T1000 (cell line): ENCODE measurements at places on chromosomes 6 and 20.

- DNase-seq, result no peak
These were observed 126.5 kb downstream of the AFG1L start for GRCh38 chr6:108421366-108421765.

GRCh38 chr6:15255481-15255880, 9.6 kb downstream of the JARID2 start:
- DNase-seq, result no peak

GRCh38 chr6:142874676-142875075, 70.3 kb downstream of the HIVEP2 start:
- DNase-seq, result no peak

DNA sequence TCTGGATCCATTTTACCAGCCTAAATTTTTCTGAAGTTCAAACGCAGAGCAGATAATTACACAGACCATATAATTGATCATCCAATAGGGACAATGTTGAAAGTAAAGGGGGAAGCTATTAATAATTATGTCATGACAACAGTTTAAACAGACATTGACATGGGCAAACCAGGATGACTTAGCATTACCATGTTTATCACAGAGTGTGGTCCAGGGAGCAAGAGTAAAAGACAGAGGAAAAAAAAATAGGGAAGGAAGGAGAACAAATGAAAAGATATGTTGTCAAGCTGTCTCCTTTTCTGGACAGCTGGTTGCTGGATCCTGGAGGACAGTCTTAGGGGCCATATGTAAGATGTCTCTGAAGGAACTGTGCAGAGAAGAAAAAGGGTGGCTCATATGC, 69.4 kb upstream of the FBXL4 start:
- no peak for DNase-seq

GRCh38 chr20:58480551-58481336, 34.5 kb downstream of the APCDD1L start:
- no peak for DNase-seq

DNA sequence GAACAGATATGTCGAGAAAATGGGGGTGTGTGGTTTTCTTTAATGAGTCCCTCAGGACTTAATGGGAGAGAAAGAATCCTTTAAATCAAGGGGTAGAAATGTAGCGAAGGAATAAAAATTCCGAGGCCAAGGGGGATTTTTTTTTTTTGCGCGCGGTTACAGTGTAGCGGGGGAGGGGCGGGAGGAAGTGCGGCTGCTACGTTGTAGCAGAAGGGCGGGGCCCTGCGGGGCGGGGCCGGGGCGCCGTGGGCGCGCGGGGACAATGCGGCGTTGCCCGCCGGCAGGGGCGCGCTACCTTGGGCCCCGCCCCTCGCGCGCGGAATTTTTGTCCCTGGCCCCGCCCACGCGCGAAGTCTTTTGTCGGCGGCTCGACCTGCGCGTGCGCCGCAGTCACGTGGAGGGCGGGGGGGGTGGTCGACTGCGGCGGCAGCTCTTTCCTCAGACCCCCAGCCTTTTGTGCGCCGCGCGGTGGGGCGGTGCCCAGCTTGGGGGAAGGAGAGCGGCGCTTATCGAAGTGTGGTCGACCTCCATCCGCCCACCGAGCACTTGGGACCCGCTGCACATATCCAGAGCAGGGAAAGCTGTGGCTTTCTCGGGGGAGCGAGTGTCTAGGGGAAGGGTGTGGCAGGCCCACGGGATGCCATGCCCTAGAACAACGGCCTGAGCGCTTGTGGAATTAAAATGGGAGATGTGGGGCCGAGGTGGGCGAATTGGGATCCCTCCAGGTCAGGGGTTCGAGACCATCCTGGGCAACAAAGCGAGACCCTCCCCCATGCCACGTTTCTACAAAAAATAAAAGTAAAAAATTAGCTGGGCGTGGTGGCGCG, 1.3 kb downstream of the TUBB start:
- DNase-seq, result peak; percentile 86

- DNase-seq, result no peak
These were observed 622.2 kb downstream of the DOK5 start for GRCh38 chr20:55097621-55098020.

- no peak for DNase-seq
These were observed 9.1 kb downstream of the DYNLRB1 start for GRCh38 chr20:34525342-34525708.

- DNase-seq, result no peak
These were observed 42.0 kb downstream of the PRL start for GRCh38 chr6:22254886-22255285.

DNA sequence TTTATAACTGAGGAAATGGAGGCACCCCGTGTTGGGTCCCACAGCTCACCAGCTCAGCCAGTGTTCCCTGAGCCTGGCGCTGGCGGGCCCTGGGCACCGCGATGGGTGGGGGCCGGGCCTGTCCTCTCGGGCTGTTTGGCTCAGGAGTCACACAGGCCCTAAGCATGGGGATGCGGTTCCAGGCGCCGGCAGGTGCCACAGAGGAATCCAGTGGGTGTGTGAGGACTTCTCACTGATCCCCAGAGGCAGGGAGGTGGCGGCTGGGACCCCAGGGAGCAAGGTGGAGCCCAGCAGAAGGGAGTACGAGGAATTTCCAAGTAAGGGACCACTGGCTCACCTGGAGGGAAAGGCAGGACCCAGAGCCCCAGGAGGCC, 57.5 kb downstream of the IRF4 start:
- no peak for DNase-seq
